ENCODE measurements at places on chromosomes 12 and 14.
A peak's percentile ranks its signal among the peaks of the same experiment; 100 is the strongest.

DNA sequence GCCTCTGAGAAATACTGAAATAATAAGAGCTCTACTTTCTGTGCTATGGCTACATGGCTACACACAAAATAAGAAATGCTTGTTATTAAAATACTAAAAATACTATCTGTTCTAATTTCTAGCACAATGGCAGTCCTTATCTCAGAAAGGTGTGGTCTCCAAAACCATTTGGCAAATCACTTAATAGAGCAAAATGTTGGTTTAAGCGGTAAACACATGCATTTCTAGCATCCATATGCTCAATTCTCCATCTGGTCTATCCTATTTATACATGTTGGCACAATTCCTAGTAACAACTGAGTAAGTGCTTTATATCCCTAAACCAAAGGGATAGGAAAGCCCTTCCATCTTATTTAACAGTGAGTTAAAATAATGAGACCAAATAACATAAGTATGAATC, 107.0 kb downstream of the PAPLN start:
- no peak for DNase-seq

DNA sequence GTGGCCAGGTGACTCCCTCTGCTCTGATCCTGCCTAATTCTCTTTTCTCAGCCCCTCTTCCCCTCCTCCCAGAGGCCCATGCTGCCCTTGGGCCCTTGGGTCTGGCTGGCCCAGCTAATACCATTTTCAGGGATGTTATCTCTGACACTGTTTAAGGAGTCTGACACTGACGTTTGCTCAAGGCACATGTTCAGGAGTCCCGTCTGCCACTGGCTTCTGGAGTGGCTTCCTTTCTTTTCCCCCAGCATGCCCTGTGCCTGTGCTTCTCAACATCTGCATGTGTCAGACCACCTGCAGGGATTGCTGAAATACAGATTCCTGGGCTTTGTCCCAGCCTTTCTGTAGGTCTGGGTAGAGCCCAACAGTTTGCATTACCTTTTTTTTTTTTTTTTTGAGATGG, 128.9 kb downstream of the BCL11B start:
- no peak for DNase-seq

GRCh38 chr14:102471921-102472790, 37.4 kb downstream of the ANKRD9 start:
- no peak for DNase-seq

DNA sequence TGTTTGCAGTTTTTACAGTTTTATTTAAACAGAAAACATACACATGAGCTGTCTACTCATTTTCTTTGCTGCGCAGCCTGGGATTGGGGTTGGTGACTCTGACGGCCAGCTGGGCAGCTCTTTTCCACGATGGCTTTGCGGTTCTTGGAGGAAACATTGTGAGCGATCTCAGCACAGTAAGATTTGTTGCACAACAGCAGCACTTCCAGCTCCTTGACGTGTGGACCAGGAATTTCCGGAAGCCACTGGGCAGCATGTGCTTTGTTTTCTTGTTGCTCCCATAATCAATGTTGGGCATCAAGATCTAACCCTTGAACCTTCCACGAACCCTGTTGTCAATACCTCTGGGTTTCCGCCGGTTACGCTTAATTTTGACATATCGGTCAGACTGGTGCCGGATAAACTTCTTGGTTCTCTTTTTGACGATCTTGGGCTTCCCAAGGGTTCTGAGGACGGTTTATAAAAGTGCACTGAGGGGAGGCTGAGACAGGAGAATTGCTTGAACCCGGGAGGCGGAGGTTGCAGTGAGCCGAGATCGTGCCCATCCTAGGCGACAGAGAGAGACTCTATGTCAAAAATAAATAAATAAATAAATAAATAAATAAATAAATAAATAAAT, 21.8 kb downstream of the FKBP11 start:
- no peak for DNase-seq

- peak; percentile 79 for DNase-seq
These were observed 2.9 kb upstream of the SETD1B start for GRCh38 chr12:121800694-121801594.

GRCh38 chr12:129750421-129750820, 153.4 kb downstream of the TMEM132D start:
- DNase-seq: no peak

DNA sequence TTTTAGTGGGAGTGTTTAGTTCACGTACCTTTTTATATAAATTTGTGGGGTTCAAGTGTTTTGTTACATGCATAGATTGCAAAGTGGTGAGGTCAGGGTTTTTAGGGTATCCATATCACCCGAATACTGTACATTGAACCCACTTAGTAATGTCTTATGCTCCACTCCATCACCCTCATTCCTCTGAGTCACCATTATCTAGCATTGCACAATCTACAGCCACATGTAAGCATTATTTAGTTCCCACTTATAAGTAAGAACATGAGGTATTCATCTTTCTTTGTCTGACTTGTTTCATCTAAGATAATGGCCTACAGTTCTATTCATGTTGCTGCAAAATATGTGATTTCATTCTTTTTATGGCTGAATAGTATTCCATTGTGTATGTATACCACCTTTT, 583.7 kb upstream of the LRFN5 start:
- DNase-seq: no peak

DNA sequence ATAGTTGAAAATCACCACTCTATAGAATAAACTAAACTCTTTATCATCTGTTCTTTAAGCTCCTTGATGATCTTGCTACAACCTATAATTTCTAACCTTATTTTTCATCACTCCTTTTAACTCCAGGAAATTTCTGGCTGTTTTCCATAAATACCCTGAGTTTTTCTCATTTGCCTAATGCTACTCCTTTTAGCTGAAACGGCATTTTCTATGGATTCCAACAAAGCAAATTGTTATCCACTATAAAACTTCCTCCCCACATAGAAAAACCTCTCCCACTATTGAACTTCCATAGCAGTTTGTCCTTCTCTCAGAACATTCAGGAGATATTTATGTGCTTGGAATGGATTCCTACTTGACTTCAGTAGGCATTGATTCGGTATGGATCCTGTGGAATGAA, 122.8 kb downstream of the SLC41A2 start:
- no peak for DNase-seq

GRCh38 chr14:95536036-95536593, 1.3 kb downstream of the GLRX5 start:
- no peak for DNase-seq

DNA sequence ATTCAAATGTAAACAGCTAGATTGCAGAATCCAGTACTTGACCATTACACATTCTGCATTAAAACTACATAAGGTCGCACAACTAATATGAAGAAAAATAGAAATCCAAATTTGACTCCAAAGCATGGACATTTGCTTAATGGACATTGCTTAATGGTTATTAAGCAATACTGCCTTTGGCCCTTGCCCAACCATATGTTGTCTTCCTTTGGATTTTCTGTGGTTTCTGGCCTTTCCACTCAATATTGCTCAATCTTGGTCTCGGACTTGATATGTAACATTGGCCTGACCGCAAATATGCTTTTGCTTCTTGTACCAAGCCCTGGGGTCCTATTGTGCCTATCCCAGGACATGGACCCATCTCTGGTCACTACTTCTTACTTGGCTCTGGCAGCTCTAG, 67.2 kb downstream of the PTPRR start:
- no peak for DNase-seq

DNA sequence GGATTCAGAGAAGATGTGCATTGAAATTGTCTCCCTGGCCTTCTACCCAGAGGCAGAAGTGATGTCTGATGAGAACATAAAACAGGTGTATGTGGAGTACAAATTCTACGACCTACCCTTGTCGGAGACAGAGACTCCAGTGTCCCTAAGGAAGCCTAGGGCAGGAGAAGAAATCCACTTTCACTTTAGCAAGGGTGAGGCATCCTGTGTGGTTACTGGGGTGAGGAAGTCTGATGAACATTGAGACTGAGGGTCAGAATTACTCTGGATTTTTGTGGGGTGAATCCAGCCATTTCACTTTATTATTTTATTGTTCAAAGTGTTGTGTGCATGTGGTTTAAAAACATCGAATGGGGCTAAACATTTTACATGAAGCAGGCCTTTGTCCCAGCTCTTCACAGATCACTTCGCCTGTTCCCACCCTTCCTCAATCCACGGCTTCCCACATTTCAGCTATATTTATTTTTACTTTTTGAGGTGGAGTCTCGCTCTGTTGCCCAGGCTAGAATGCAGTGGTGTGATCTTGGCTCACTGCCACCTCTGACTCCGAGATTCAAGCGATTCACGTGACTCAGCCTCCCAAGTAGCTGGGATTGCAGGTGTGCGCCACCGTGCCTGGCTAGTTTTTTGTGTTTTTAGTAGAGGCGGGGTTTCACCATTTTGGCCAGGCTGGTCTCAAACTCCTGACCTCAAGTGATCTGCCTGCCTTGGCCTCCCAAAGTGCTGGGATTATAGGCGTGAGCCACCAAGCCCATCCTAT, 40.6 kb downstream of the SUPT16H start:
- DNase-seq: no peak

GRCh38 chr12:48292040-48292439, 58.7 kb downstream of the ZNF641 start:
- no peak for DNase-seq

DNA sequence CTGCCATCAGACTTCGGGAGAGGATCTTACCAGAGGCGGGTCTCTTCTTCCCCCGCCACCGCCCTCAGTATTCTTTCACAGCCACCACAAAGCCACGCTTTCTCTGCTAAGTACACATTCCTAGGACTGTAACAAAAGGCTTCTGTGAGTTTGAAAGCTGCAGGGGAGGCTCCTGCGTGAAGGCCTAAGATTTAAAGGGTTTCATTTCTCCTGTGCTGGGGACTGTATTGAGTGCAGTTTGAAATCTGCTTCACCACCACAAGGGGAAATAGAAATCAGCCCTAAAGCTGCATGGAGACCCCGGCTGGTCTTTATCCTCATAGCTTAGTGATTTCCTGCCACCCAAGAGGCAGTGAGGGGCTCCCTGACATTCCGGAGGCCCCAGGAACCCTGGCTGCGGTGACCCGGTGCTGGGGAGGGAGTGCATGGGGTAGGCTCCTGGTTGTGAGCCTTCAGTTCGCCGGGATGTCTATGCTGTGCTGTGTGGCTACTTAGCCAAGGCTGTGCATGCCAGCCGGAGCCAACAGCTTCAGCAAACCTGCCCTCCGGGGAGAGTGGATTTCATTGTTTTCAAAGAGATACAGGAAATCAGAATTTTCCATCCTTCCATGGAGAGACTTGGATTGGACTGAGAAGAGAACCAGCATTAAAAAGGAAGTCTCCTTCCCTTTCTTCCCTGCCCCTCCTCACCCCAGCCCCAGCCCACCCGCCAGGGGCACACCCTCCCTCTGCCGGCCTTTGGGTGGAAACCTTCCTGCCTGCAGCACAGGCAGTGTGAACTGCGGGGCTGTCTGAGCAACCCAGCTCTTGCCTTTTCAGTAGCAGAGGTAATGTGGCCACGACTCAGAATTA, 163.3 kb downstream of the ETV6 start:
- DNase-seq: no peak

GRCh38 chr12:8960176-8960575, 10.7 kb upstream of the M6PR start:
- DNase-seq: no peak

GRCh38 chr14:90408713-90409112, 11.9 kb downstream of the CALM1 start:
- no peak for DNase-seq

GRCh38 chr14:62667421-62667914, 377.8 kb downstream of the KCNH5 start:
- no peak for DNase-seq

DNA sequence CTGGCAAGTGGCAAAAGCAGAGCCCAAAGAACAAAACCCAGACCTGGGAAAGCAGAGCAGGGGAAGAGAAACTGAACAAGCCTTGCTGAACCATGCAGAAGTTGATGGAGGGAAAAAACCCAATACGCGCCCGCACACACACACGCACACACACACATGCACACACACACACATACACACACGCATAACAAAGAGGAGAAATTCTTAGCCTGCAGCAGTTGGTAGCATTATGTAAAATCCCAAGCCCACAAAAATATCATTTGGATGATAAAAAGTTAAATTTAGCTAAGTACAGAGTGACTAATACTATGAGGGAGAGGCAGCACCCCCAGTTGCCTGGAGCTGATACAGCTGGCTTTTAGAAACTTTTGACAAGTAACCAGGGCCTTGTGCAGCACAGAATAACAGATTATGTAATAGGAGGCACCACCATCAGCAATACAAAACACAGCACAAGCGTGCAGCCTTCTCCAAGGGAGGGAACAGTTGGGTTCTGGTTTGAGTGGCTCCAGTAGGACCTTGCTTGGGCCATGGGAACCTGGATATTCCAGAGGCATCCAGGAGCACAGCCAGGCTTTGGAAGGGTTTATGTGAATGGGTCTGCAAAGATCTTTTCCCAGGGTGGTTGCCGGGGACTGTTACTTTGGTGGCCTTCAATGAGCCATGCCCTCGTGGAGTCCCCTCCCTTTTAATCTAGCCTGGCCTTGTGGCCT, 35.3 kb downstream of the PITPNM2 start:
- no peak for DNase-seq

GRCh38 chr12:4984344-4984743, 59.3 kb upstream of the KCNA5 start:
- DNase-seq: no peak

- no peak for DNase-seq
These were observed 84.1 kb upstream of the MED13L start for GRCh38 chr12:116361414-116362223.

DNA sequence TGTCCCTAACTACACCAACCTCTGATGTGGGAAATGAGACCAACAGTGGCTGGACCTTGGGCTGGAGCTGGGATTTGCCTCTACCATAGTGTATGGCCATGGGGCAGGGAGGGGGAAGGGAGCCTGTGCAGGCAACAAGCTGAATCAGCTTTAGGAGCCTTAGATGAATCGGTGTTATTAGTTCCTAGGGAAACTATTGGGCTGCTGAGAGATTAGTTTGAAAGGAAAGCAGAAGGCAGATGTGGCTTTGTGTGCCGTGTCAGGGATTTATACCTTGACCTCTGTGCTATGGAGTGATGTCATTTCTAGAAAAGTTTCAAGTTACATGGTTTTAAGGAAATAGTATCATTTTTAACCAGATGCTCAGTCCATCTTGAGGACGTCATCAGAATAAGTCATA, 19.5 kb upstream of the GAS2L3 start:
- DNase-seq: no peak

DNA sequence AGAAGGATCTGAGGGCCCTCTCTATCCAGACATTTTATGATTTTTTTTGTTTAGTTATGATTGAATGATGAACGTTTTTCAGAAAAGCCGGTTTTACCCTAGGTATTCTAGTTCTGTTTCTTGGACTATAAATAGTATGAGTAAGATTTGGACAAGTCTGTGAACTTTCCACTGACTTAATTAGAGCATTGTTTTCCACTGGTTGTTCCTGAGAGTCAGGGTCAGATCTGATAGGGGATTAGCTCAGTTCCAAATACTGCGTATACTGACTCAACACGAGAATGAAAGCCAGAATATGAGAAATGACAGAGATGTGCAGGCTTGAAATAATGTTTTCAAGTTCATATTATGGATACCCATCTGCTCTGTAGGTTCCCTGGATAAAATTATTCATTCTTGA, 361.6 kb downstream of the AEBP2 start:
- no peak for DNase-seq

DNA sequence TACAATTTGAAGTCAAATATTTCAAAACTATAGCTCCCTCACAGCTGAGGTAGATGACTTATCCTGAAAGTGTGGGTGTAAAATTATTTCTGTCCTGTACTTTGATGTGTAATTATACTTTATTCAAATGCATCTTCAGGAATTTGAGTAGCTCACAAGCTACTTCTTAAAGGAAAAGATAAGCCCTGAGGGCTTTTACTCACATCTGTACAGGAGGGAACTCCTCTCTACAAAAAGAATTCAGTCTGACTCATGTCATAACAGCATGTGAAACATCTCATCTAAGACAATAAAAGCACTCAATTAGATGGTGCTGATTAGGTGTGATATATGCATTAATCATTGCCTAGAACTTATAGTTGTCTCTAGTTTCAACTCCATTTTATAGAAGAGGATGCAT, 452.0 kb downstream of the PRKD1 start:
- no peak for DNase-seq

Measured in activated T-cell treated with anti-CD3 and anti-CD28 coated beads, Interleukin-2, amount 50 U/mL, for 48 hours (primary cell).